ENCODE measurements at places on chromosomes 5 and 9.

DNA sequence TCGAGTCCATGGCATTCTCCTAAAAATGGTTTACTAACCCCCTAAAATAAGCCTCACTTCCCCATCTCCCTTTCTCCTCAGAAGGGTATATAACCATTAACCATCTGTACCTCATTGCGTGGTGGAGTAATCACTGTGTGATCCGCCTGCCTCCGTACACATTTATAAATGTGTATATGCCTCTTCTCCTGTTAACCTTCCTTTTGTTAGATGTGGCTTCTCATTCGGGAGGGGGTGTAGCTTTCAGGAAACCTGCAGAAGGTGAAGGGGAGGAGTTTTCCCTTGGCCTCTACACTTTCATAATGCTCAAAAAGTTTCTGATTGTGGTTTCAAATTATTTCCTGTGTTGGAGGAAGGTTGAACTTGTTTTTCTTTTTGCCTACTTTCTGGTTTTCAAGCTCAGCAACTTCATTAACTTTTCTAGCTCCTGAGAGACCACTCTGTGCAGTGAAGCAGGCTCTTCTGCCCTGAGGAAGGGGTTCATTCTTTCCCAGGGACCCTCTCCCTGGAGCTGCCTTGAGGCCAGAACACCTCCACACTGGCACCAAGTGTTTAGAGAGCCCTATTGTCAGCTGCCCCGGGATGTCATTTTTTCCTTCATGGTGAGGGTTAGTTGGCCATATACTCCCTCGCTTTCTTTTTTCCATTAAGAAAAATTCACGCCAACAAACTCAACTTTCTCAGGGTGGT, 46.9 kb downstream of the RASGRF2 start:
- peak; percentile 85 for DNase-seq

DNA sequence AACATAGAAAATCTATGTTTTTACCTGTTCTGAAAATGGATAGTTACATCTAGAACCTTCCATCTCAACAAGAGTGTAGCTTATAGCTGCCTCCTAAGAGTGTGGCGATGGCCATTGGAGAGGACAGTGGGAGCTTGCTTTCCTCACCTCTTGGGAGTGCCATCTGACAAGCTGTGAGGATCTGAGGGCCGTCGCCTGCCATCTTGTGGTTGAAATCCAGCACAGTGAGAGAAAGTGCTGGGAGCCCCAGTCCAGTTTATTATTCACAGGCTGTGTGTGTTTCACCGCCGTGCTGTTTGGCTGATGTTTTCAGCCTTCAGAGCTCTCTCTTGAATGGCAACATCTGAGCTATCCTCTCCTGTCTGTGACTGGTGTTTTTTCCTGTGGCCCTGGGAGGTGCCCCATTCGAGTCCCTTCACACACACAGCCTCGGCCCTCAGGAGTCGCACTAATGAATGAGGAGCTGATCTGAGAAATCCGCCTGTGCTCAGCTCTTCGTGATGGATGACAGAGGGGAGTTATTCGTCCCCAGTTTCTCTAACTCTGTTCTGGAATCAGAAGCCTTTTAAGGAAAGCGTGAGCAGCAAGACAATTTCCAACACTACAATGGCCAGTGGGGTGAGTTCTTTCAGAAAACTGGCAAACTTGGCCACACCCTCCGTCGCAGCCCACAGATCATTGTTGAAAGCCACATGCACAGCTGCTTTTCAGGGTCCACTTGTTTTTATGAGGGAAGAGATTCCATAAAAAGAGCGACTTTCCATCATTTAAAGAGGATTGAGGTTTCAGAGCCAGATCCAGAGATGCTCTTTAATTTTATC, 170.3 kb downstream of the PDZD2 start:
- DNase-seq, result peak; percentile 3

GRCh38 chr9:12921621-12922020, 146.8 kb downstream of the LURAP1L start:
- DNase-seq, result no peak

GRCh38 chr9:83355024-83355444, 183.2 kb downstream of the FRMD3 start:
- DNase-seq, result no peak

DNA sequence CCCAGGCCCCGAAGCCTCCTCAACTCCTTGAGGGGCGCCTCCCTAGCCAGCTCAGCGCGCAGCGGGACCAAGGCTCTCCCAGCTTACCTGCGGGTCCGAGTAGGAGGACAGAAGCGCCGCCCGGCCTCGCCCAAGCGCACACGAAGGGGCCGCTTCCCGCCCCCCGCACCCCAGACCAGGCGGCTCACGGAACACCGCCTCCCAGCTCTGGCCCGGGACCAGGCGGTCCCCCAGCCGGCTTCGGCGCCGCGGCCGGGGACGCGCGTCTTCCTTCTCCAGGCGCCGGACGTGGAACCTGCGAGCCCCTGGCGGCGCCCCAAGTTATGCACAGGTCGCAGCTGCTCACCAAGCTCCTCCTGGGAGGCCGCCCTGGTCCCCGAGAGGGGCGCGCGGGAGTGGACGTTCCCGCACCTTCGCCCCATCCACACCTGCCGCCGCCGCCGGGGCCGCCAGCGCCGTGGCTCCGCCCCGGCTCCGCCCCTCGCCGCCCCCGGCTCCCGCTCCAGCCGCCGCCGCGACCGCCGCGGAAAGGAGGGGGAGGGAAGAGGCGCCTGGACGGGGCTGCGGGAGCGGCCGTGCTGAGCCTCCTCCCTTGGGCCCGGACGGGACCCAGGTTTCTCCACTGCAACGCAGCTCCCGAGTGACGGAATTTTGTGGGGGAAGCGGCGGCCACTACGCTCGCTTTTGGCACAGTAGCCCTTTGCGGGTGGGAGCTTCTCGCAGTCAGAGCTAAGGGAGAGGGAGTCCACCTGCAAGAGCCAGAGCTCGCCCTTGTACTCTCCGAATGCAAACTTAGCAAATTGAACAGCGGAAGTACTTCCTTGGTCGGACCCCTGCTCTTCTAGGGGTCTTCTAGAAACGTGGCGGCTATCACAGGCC, 77.5 kb upstream of the IFNE start:
- peak; percentile 60 for DNase-seq

GRCh38 chr9:13027879-13028278, 251.6 kb downstream of the MPDZ start:
- no peak for DNase-seq

DNA sequence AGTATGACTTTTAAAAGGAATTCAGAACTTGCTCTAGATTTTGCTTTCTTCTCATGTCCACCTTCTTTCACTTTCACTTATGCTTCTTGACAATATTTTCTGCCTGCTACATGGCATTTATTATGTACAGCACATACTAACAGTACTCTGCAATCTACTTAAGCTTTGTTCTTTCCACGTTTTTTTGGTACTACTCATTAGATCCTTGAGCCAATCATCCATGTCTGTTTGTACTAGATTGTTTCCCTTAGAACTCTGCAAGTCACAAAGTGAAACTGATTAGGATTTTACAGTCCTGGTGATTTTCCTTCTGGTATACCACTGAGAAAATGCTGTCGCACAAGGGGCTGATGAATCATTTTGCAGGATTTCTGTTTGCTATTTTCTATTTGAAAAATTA, 78.3 kb downstream of the PARP8 start:
- DNase-seq, result peak; percentile 47

DNA sequence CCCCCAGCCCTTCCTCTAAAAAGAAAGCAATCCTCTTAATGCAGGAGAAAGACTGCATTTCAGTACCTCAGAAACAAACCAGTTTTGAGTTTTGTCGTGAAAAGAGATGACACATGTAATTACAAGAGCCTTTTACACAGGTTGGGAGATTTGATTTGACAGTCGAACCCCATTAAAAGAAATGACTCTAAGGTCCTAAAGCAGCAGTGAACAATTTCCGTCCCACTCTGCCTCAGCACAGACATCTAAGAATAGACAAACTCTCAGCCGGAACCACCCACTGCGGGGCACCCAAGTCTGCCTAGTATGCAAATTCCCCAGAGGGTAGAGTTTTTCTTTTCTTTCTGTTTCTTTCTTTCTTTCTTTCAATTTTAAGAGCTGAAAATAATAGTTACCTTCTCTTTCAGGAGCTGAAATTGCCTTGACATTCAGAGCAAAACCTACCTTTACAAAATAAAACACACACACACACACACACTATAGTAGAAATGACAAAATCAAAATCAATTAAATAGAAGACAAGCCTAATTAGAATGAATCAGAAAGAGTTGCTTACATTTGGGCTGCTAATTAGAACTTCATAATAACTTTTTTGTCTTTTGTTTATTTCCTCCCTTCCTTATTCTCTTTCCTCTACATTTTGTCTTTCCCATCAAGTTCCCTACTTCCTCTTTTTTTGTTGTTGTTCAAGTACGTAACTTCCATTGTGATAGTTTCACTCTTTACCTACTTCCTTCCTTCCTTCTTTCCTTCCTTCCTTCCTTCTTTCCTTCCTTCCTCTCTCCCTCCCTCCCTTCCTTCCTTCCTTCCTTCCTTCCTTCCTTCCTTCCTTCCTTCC, 65.1 kb downstream of the BASP1 start:
- DNase-seq, result no peak

- no peak for DNase-seq
Measured at GRCh38 chr9:126791406-126792230, 13.2 kb upstream of the ZBTB43 start.
